ENCODE measurements at places on chromosomes 7 and 10.
A peak's percentile ranks its signal among the peaks of the same experiment; 100 is the strongest.

DNA sequence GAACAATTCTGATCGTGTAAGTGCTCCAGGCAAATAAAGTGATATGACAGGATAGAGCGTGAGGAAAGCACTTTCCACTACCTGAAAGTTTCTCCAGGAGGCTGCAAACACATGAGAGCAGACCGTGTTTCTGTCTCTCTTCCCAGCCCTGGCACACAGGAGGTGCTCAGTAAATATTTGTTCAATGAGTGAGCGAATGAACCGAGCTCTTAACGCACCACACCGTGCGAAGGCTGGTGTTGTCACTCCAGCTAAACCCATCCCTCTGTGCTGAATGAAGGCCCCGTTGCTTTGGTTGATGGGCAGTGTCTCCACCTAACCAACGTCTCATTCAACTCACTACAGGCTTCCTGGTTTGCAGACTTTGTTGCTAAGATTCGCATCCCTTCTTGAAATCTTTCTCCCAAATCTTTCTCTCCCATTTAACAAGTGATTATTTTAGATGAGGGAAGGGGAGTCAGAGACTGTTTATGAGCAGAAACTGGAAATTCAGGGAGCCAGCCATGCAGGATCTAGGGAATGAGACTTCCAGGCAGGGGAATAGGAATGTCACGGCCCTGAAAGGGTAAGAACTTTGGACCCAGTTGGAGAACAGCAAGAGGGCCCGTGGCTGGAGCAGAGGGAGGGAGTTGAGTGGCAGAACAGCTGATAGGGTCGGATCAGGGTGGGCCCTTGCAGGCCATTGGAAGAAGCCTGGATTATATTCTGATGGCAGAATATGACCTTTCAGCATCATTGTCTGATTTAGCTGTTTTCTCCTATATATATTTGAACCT, 282.6 kb downstream of the CAMK1D start:
- no peak for DNase-seq

GRCh38 chr7:107494315-107494751, 24.5 kb downstream of the GPR22 start:
- no peak for DNase-seq

DNA sequence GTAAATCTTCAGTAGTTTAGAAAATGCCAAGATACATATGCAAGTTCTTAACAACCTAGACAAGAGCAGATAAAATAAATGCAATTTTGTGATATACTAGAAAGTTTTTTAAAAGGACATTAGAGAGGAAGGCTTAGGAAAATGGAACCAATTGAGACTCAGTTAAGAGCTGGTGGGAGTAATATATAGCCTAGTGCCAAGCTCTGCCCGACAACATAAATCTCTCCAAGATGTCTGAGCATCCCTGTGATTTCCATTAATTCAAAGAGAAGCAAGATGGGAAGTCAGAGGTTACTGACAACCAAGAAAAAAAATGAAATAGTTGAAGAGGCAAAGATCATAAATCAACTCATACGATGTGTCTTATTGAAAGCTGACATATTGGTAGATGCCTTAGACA, 74.5 kb downstream of the DGKB start:
- DNase-seq = no peak

DNA sequence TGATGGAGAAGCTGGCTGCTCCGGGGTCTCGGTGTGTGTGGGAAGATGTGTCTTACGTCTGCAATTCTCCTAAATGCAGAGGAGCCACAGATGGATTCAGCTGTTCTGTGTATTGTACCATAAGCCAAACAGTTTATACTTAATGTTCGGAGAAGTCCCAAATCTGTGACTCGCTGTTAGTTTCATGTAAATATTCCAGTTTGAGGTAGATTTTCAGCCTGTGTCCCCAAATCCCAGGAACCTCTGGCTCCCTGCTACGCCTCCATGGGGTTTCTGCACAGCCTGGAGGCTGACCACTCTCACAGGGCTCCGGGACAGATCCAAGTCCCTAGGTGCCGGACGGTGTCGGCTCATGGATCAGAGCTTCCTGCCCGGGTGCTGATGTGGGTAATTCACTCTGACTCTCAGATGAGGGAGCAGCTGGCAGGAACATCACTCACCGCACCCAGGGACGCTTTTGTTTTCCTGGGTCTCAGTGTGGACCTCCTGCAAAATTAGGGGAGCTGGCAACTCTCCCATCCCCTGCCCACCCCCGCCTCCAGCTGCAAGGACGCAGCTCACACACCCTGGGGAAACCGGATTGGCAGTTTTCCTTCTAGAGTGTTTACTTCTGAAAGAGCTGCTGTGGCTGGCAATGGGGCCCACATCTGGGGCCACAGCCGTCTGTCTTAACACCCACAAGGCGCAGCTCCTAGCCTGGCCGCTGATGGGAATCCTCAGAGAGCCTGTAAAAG, 421.1 kb upstream of the FOXK1 start:
- DNase-seq = no peak

- no peak for DNase-seq
These were observed 39.9 kb downstream of the ABCB4 start for GRCh38 chr7:87435546-87435945.

DNA sequence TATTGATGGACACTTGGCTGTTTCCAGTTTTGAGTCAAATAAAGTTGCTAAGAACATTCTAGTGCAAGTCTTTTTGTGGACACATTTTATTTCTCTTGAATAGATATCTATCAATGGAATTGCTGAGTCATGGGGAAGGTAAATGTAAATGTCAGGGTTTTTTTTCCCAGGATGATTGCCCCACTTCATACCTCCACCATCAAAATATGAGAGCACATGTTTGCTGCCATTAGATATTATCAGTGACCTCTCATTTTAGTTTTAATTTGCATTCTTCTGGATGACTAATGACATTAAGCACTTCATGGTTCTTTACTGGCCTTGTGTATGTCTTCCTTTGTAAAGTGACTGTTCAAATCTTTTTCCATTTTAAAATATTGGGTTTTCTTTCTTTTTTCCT, 45.7 kb downstream of the PAPSS2 start:
- no peak for DNase-seq

- DNase-seq = no peak
These were observed 41.6 kb downstream of the RBM28 start for GRCh38 chr7:128302139-128302538.

DNA sequence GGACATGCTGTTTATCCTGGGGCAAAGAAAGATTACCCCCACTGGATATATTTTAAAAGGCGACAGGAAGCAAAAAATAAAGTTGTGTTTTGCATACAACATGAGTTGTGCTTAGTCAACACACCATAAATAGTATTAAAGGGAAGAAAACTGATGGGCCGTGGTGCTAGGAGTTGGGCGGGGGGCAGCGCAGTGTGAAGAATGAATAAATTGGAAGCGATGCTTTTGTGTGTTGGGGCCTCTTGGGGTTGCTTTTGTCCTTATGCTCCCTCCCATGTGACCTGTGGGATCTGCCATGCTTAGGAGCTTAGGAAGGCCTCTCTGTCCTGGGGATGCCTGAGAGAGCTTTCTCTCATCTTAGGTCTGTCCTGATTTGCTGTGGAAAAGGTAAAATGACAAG, 35.0 kb upstream of the AGR3 start:
- DNase-seq = no peak

DNA sequence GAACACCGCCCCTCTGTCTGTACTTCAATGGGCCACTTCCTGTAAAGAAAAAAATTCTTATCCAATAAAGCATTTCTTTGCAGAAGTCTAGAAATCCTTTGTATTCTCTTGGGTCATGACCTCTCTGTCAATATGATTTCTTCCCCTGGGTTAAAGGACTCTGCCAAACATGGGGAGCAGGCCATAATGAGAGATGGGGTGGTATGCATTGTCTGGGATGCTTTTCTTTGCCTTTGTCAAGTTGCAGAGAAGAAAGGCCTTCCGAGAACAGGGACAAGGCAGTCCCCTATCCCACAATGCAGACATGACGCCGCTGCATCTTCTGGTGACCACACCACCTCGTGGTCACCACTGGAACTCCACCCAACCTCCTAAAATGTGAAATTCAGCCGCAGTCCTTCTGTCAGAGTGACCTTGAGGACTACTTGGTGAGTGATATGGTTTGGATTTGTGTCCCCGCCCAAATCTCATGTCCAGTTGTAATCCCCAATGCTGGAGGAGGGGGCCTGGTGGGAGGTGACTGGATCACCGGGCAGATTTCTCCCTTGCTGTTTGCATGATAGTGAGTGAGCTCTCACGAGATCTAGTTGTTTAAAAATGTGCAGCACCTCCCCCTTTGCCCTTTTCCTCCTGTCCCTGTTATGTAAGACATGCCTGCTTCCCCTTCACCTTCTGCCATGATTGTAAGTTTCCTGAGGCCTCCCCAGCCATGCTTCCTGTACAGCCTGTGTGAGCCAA, 15.2 kb upstream of the FRMPD2 start:
- DNase-seq = peak; percentile 54

DNA sequence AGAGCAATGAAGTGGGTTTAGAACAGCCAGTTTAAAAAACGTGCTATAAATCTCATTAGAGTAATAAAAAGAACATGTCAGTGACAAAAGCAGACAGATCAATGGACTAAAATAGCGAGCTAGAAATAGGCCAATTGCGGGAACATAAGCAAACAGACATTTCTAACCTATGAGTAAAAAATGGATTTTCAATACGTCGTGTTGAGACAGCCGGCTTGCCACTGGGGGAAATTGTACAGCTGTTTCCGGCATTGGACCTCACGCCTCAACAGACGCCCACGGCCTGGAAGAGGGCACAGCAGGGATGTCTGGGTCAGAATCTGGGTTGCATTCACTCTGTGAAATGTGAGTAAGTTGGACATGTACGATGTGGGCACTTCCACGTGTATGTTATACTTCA, 92.9 kb downstream of the SVOPL start:
- no peak for DNase-seq

DNA sequence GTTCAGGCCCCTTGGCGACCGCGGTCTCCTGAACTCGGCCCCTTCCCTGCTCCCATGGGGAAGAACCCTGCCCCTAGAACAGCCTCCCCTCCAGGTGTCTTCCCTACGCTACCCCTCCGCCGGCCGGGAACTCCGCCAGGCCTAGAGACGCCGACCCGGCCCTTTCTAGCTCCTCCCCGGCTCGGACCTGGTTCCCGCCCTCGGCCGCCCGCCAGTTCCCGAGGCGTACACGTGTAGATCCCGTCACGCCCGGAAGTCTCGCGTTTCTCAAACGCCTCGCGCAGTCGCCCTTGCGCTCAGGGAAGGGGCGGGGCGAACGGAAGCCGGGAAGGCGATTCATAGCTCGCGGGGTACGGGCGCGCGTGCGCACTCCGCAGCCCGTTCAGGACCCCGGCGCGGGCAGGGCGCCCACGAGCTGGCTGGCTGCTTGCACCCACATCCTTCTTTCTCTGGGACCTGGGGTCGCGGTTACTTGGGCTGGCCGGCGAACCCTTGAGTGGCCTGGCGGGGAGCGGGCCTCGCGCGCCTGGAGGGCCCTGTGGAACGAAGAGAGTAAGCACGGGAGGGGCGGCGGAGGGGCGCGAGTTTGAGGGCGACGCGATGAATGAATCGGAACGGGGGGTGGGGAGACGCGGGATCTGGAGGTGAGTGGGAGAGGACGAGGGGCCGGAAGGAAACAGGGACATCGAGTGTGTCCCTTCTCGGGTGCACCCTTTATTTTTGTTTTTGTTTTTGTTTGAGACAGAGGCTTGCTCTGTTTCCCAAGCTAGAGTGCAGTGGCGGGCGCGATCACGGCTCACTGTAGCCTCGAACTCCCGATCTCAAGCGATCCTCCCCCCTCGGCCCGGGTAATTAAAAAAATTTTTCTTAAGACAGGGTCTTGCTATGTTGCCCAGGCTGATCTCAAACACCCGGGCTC, at the start of gene POP7:
Gene POP7 (plus strand): TSS at position 369 of the 919 bp plus-strand sequence. CDS start 710 bp downstream, outside the sequence.
- peak; percentile 99 for DNase-seq

DNA sequence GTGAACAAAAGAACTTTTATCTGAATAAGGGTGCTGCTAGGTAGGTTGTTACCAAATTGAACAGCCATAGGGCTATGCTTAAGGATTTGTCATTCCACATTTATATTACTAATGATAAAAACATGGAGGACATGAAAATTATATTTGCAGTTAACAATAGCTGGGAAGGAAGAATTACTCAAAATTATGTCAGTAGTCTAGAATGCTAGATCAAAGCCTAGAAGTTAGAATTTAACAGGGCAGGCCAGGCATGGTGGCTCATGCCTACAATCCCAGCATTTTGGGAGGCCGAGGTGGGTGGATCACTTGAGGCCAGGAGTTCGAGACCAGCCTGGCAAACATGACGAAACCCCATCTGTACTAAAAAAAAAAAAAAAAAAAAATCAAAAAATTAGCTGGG, 9.4 kb downstream of the STK17A start:
- no peak for DNase-seq

GRCh38 chr7:73865738-73866445, 4.9 kb downstream of the TMEM270 start:
- DNase-seq = no peak

- no peak for DNase-seq
These were observed 75.5 kb downstream of the UBE2H start for GRCh38 chr7:129877146-129877792.

DNA sequence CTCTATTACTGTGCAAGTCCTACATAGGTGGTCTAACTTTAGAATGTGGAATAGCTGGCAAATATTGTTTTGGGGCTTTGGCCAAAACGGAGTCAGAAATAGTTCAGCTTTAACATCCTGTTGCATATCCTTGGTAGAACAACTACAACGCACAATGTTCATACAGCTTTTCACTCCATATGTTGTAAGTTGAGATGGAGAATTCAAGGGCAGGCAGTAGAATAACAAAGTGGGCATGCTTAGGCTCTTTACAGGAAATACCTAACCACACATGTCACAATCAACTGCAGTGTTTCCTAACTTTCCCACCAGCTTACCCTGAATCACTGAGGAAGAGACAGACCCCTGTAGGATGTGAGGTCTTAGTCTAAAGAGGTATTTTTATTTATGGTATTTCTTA, 122.3 kb downstream of the PPP1R3A start:
- DNase-seq = no peak

GRCh38 chr7:55565681-55566080, 6.6 kb downstream of the VOPP1 start:
- DNase-seq = no peak

- no peak for DNase-seq
These were observed 10.8 kb downstream of the TMEM120A start for GRCh38 chr7:75983471-75984129.

DNA sequence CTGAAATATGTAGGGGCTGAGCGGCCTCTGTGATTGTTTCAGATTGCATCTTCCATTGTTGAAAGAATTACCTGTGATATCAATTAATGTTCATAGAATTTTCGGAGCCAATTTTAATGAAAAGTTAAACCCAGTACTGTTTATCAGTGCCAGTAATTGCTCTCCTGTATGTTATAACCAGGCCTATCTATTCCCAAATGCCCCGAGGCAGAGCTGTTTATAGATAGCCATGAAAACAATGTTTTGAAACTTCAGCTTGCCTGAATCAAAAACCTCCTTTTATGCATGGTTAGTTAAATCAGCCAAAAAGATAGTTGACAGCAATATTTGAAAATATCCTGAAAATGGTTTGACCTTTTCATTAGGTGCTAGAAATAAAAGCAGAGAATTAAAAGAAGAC, 50.1 kb upstream of the HDAC9 start:
- no peak for DNase-seq

- no peak for DNase-seq
These were observed 355.0 kb upstream of the BMPER start for GRCh38 chr7:33550363-33550762.

DNA sequence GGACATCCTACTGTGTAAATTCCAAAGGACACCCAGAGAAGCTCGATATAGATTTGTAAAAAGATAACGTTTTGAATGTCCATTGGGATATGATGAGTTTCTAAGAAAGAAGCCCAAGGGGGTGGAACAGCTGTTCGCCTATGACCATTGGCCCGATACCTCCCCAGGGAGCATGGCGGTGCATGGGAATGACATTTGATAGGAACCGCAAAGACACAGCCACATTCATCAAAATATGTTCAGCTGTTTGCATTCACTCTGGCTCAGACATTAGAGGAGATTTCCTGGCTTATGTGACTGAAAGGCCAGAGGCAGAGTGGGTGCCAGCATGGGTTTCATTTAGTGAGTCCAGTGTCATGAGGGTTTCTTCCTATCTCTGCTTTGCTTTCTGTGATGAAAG, 56.0 kb upstream of the BAIAP2L1 start:
- DNase-seq = no peak

Measured in DND-41 (cell line).